ENCODE measurements at places on chromosomes 2 and 18. TPM values are rescaled to one million over a fixed set of nuclear protein-coding genes. Genes with fewer than 3 reads are reported as not detected.

GRCh38 chr2:38466876-38467767, 90.0 kb upstream of the ATL2 start:
- H3K36me3 ChIP-seq = no peaks in the 10 kb centered on the region
- peak overlapping the region; percentile 77 for H3K27ac ChIP-seq
- no peak for DNase-seq
- no peak overlapping the region for H3K4me3 ChIP-seq
- H3K4me1 ChIP-seq = peaks cover 7% of the 10 kb centered on the region

GRCh38 chr2:205025580-205026240, 480.4 kb downstream of the PARD3B start:
- no peak overlapping the region for H3K27ac ChIP-seq
- H3K4me3 ChIP-seq = no peak overlapping the region
- H3K27me3 ChIP-seq = no peaks in the 10 kb centered on the region
- no peaks in the 10 kb centered on the region for H3K4me1 ChIP-seq

GRCh38 chr2:198465970-198466369, 661.6 kb downstream of the PLCL1 start:
- H3K27ac ChIP-seq = no peak overlapping the region
- H3K36me3 ChIP-seq = no peaks in the 10 kb centered on the region
- DNase-seq = no peak
- no peaks in the 10 kb centered on the region for H3K4me1 ChIP-seq

DNA sequence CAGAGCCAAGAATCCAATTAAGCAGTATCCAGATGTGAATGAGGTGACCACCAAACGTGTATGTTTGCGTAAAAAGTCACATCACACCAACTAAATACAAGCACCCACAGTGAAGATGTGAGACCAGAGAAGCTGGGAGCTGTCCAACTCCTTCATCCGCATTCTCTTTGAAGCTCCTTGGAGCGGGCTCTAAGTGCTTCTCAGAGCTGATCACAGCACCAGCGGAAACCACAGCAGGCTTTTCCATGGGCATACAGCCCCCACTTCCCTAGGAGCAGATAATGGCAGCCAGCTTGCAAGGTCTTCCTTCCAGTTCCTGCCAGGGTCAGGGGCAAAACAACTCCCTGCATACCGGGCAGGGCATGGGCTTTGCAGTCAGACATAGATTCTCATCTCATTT, 36.4 kb downstream of the REEP1 start:
- no peaks in the 10 kb centered on the region for H3K4me1 ChIP-seq
- no peak overlapping the region for H3K27ac ChIP-seq
- H3K36me3 ChIP-seq = no peaks in the 10 kb centered on the region
- H3K27me3 ChIP-seq = no peaks in the 10 kb centered on the region
- H3K4me3 ChIP-seq = no peak overlapping the region
- no peak for DNase-seq

Gene KRCC1
- 34.1 TPM for total RNA-seq

All from breast epithelium (tissue), 4 donors.